Uterus (tissue), 4 donors: ENCODE measurements at places on chromosomes 6 and 20.

DNA sequence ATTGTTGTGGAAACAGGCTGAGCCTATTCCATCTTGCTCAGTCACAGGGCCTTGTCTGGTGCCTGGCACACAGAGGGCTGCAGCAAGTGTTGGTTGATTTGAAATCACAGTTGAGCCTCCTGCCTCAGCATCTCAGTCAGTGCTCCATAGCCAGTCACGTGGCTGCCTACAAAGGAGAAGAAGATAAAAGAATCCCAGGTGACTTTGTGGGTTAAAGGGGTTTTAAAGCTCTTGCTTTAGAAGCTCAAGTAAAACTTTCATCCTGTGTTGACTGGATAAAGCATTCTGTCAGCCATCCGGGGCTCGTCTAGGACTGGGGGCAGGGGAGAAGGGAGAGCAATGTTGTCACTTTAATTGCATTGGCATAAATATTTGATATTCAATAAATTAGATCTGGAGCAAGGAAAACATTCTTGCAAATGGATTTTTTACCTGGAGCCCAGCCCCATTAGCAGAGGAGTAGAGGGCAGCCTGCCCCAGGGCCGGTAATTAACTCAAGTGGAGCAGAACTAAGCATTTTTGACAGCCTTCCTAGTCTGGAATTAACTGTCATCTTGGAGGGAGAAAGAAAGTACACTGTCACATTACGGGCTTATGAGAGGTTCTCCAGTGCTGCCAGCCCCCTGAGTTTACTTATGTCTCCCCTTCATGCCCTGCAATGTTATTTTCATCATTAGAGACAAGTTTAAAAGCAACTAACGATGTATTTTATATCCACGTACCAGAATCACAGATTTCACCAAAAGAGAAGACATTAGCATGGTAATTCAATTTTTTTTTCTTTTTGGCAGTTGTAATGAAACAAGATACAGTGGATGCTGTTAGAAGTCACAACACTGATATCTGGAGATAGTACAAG, 71.7 kb upstream of the GTSF1L start:
- H3K4me3 ChIP-seq = no peak overlapping the region
- H3K27ac ChIP-seq = no peak overlapping the region
- no peaks in the 10 kb centered on the region for H3K4me1 ChIP-seq
- no peaks in the 10 kb centered on the region for H3K27me3 ChIP-seq
- H3K36me3 ChIP-seq = no peaks in the 10 kb centered on the region
- no peak for DNase-seq

DNA sequence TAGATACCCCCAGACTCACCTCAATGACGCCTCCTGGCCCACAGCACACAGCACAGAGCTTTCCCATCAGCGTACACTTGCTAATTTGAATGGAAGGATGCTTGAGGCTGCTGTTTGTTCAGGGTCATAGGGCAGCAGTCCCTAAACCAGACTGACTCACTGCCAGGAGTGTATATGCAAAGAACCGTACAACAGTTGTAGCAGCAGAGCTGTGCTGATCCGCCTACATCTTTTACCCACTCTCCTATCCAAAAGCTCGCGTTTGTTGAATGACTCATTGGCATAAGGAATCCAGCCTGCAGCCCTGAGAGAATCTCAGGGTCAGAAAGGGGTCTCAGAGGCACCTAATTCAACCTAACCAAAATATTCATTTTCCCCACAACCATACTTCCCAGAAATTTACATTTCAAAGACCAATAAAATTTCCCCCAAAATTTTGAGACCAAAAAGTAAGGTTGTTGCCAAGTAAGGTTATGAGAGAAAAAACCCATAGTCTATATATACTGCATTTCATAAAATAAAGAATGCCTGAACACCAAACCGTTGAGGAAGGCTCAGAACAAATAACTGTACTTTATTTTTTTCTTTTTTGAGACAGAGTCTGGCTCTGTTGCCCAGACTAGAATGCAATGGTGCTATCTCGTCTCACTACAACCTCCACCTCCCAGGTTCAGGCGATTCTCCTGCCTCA, 35.3 kb upstream of the CCND3 start:
- H3K27me3 ChIP-seq = no peaks in the 10 kb centered on the region
- H3K4me1 ChIP-seq = no peaks in the 10 kb centered on the region
- no peak overlapping the region for H3K27ac ChIP-seq

- no peak overlapping the region for H3K4me3 ChIP-seq
- no peak for DNase-seq
- no peak overlapping the region for H3K27ac ChIP-seq
- H3K27me3 ChIP-seq = no peaks in the 10 kb centered on the region
These were observed 12.8 kb upstream of the SNAI1 start for GRCh38 chr20:49969946-49970345.

GRCh38 chr6:37731888-37732287, 34.2 kb upstream of the MDGA1 start:
- no peak overlapping the region for H3K4me3 ChIP-seq
- H3K4me1 ChIP-seq = no peaks in the 10 kb centered on the region
- H3K27ac ChIP-seq = no peak overlapping the region
- no peaks in the 10 kb centered on the region for H3K27me3 ChIP-seq
- DNase-seq = no peak
- H3K36me3 ChIP-seq = no peaks in the 10 kb centered on the region

DNA sequence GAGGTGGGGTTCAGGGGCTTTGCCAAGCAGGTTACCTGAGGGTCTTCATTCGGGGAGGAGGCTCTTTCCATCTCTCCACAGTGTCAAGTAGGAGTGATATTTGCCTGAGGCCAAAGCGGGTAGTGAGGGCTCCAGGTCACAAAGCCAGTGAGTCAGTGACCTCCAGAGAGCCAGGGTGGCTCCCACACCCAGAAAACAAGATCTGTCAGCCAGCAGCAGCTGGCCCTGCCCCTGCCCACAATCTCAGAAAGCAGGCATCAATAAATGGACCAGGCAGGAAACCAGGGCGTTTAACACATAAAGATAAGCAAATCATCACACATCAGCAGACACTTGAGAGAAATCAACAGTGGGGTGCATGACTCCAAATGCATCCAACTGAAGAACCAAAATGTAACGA, 250.8 kb downstream of the CDH26 start:
- no peaks in the 10 kb centered on the region for H3K27me3 ChIP-seq
- H3K27ac ChIP-seq = no peak overlapping the region
- no peak overlapping the region for H3K4me3 ChIP-seq
- no peak for DNase-seq
- no peaks in the 10 kb centered on the region for H3K4me1 ChIP-seq

- no peak for DNase-seq
- no peaks in the 10 kb centered on the region for H3K36me3 ChIP-seq
- H3K27me3 ChIP-seq = no peaks in the 10 kb centered on the region
- H3K4me3 ChIP-seq = no peak overlapping the region
- H3K27ac ChIP-seq = no peak overlapping the region
These were observed 89.6 kb upstream of the RIN2 start for GRCh38 chr20:19668418-19668817.

DNA sequence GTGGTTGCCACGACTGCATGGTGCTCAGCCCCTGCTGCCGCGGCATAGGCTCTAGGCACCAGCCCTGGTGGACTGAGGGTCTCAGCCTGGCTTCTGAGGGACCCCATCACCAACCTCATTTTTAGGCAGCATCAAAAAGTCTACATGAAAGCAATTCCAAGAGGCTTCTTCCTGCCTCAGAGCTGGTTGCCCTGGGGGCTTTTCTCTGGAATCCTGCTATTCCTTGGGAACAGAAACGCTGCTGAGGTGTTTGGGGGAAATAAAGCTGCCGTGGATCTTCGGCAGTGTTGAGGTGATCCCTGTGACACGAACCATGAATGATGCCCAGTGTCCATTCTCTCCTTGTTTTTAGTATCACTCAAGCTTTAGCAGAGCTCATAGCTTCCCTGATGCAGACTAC, 148.4 kb upstream of the LRFN2 start:
- H3K36me3 ChIP-seq = no peaks in the 10 kb centered on the region
- H3K27me3 ChIP-seq = no peaks in the 10 kb centered on the region
- no peak overlapping the region for H3K27ac ChIP-seq
- H3K4me3 ChIP-seq = no peak overlapping the region
- no peaks in the 10 kb centered on the region for H3K4me1 ChIP-seq
- DNase-seq = no peak

GRCh38 chr20:9150679-9151078, 81.8 kb downstream of the PLCB4 start:
- no peaks in the 10 kb centered on the region for H3K36me3 ChIP-seq
- H3K27me3 ChIP-seq = no peaks in the 10 kb centered on the region
- no peak overlapping the region for H3K27ac ChIP-seq
- no peak overlapping the region for H3K4me3 ChIP-seq
- no peak for DNase-seq

- H3K27ac ChIP-seq = no peak overlapping the region
- H3K4me1 ChIP-seq = no peaks in the 10 kb centered on the region
- H3K4me3 ChIP-seq = no peak overlapping the region
- no peaks in the 10 kb centered on the region for H3K36me3 ChIP-seq
- DNase-seq = no peak
These were observed 862 bp upstream of the TFAP2C start for GRCh38 chr20:56628015-56628872.

DNA sequence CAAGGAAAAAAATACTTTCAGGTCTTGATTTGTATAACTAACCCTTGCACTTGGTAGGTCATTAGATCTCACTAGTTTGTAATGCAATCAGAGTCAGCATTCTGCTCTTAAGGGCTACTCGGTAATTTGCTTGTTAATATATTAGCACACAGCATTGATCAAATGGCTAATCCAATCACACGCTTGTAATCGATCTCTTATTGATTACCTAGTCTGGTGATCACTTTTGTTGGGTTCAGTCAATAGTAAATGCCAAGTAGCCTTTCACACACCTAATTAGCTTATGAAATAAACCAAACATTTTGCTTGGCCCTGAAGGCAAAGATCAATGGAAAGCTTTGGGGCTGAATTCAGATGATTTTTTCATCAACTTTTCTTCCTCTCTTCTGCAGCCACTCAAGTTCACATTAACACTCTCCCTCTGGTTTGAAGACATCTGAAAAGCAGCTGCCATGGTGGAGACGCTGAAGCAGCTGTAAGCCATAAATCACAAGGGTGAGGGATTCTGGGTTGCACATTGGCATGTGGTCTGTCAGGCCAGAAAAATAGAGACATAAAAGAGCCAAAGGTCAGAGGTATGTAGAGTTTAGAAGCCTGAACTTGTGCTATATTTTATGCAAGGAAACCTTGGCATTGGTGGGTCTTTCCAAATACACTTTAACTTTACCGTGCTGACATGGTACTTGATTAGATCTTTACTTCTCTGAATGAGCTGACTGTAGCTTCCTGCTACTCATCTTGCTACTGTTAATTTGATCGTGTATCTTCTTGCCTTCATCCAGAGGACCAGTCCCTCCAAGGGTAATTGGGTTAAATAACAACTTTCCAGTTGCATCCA, 234.4 kb downstream of the SIM1 start:
- no peak for DNase-seq
- H3K36me3 ChIP-seq = no peaks in the 10 kb centered on the region
- H3K27me3 ChIP-seq = peaks cover 4% of the 10 kb centered on the region
- no peak overlapping the region for H3K27ac ChIP-seq
- H3K4me3 ChIP-seq = no peak overlapping the region

- H3K27me3 ChIP-seq = no peaks in the 10 kb centered on the region
- H3K36me3 ChIP-seq = no peaks in the 10 kb centered on the region
- H3K4me3 ChIP-seq = no peak overlapping the region
- H3K27ac ChIP-seq = no peak overlapping the region
- H3K4me1 ChIP-seq = no peaks in the 10 kb centered on the region
These were observed 50.1 kb upstream of the ASF1A start for GRCh38 chr6:118843685-118844390.

- no peak overlapping the region for H3K27ac ChIP-seq
- no peak for DNase-seq
- H3K4me1 ChIP-seq = no peaks in the 10 kb centered on the region
- H3K27me3 ChIP-seq = no peaks in the 10 kb centered on the region
- no peak overlapping the region for H3K4me3 ChIP-seq
These were observed 214.0 kb downstream of the WDR27 start for GRCh38 chr6:169487579-169488436.

GRCh38 chr6:155340464-155341129, 26.3 kb upstream of the TFB1M start:
- no peaks in the 10 kb centered on the region for H3K36me3 ChIP-seq
- DNase-seq = no peak
- H3K27ac ChIP-seq = no peak overlapping the region
- H3K4me1 ChIP-seq = no peaks in the 10 kb centered on the region
- no peaks in the 10 kb centered on the region for H3K27me3 ChIP-seq
- H3K4me3 ChIP-seq = no peak overlapping the region

DNA sequence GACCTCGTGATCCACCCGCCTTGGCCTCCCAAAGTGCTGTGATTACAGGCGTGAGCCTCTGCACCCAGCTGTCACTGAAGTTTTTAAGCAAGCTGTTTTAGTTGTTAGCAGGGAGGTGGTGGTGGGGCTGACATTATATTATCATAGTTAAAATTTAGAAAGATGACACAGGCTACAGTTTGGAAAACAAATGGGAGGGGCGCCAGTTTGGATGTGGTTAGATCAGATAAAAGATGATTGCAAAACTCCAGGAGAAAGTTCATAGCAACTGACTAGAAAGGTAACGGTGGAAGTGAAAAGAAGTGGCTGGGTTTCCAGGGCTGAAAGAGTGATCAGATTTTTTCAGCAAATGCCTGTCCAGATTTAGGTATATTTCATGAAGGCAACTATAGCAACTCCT, 311.9 kb upstream of the CITED2 start:
- peaks cover 8% of the 10 kb centered on the region for H3K4me1 ChIP-seq
- peak overlapping the region; percentile 68 for H3K27ac ChIP-seq
- H3K27me3 ChIP-seq = no peaks in the 10 kb centered on the region
- no peak overlapping the region for H3K4me3 ChIP-seq
- no peaks in the 10 kb centered on the region for H3K36me3 ChIP-seq

- no peaks in the 10 kb centered on the region for H3K27me3 ChIP-seq
- no peaks in the 10 kb centered on the region for H3K36me3 ChIP-seq
- peak overlapping the region; percentile 96 for H3K27ac ChIP-seq
- peak overlapping the region; percentile 67 for H3K4me3 ChIP-seq
These were observed 589 bp downstream of the RNF5 start for GRCh38 chr6:32178547-32179440.

DNA sequence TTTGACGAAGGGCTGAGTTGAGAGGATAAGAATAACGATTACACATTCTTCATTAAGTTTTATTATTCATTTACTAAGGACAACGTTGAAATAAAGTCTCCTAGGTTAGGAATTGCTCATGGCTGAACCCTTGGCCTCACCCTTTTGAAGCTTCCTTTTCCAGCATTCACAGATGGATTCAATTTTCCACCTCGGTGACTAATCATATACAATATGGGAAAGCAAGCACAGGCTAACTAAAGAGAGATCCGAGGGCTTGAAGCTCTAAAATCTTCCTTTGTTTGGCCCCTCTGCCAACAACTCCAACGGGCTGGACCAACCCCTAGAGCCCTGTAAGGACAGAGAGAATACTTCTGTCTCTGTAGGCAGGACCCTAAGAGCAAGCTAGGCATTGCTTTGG, 159.5 kb downstream of the SOD2 start:
- H3K27ac ChIP-seq = no peak overlapping the region
- no peaks in the 10 kb centered on the region for H3K36me3 ChIP-seq
- H3K4me3 ChIP-seq = no peak overlapping the region
